ENCODE measurements at places on chromosomes 2 and 18. TPM values are rescaled to one million over a fixed set of nuclear protein-coding genes. Genes with fewer than 3 reads are reported as not detected.

DNA sequence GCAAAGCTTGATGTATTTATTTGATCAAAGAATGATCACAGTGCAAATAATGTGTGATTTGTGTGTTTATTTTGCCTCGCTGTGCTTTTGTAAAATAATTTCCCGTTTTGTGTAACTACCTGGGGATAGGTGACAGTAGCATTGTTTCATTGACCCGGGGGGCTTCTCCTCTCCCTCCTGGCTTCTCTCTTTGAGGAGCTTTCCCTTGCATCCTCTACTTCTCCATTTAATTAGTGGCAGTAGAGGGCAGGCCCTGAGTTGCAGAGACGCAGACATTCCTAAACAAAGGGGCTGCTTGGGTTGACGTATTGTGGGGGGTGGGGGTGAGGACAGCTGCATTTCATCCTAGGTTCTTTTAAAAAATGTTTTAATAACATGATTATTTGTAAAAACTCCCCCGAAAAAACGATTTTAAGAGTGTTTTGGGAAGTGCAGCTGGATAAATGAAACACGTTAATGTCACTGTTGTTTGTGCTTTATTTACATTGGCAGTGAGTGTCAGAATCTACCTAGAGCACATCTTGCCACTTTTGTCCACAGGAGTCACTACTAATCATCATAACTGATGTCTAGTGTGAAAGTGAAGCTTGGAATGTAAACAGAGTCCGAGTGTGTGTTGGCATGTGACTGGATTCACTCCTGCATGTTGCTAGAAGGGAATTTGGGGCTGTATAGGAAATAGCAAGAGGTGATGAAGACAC, 2.2 kb downstream of the NEDD4L start:
- peak; percentile 2 for DNase-seq

- DNase-seq, result no peak
Observed at GRCh38 chr2:133039531-133039930, 369.5 kb upstream of the LYPD1 start.

GRCh38 chr2:1864301-1864980, 120.1 kb upstream of the PXDN start:
- no peak for DNase-seq

- DNase-seq, result no peak
Observed at GRCh38 chr18:45006934-45007333, 326.2 kb downstream of the SETBP1 start.

The VWA3B gene
- total RNA-seq, result not detected

The GPR45 gene
- total RNA-seq, result 0.17 TPM
